ENCODE measurements at places on chromosomes 7 and 10.
A peak's percentile ranks its signal among the peaks of the same experiment; 100 is the strongest.

- no peak for DNase-seq
These were observed 127.1 kb upstream of the AOAH start for GRCh38 chr7:36851382-36851781.

DNA sequence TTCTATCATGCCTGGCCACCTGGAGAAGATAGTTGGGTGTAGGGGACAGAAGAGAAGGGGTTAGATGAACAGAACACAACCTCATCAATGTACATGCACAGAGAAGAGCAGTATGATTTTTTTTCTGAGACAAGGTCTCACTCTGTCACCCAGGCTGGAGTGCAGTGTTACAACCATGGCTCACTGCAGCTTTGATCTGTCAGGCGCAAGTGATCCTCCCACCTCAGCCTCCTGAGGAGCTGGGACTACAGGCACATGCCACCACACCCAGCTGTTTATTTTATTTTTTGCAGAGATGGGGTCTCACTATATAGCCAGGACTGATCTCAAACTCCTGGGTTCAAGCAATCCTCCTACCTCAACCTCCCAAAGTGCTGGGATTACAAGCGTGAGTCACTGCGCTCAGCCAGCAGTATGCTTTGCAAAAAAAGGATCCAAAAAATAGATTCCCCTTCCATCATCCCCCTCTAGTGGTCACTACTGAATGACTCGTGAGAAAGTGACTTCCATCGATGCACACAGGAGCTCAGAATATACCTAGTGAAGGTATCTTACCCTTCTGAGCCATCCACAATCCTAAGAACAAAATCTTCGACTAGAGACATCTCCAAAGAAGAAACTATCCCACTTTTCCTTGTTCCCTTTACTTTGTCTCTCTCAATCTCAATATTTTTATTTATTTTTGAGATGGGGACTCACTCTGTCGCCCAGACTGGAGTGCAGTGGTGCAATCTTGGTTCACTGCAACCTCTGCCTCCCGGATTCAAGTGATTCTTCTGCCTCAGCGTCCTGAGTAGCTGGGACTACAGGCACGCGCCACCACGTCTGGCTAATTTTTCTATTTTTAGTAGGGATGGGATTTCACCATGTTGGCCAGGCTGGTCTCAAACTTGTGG lies 21.0 kb downstream of the ZCWPW1 start:
- no peak for DNase-seq

GRCh38 chr10:5890452-5890915 lies 441 bp downstream of the FBH1 start:
- no peak for DNase-seq

DNA sequence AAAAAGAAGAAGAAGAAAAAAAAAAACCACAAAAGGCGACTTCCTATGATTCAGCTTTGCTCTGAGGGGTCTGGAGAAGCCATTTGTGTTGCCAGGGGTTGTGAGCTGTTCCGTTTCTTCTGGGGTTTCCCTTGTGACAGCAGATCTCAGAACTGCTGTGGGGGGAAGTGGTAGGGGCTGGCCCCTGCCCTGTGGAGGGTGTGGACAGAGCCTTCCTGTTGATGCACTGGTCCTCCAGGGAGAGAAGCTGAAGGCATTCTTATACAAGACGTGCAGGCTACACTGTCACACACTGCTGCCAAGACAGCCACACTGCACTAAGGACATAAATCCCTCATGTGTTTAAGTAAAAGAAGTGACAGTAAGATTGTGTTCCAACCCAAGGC lies 17.3 kb upstream of the CSGALNACT2 start:
- DNase-seq: no peak

GRCh38 chr10:3385487-3385886 lies 212.9 kb upstream of the PITRM1 start:
- no peak for DNase-seq

DNA sequence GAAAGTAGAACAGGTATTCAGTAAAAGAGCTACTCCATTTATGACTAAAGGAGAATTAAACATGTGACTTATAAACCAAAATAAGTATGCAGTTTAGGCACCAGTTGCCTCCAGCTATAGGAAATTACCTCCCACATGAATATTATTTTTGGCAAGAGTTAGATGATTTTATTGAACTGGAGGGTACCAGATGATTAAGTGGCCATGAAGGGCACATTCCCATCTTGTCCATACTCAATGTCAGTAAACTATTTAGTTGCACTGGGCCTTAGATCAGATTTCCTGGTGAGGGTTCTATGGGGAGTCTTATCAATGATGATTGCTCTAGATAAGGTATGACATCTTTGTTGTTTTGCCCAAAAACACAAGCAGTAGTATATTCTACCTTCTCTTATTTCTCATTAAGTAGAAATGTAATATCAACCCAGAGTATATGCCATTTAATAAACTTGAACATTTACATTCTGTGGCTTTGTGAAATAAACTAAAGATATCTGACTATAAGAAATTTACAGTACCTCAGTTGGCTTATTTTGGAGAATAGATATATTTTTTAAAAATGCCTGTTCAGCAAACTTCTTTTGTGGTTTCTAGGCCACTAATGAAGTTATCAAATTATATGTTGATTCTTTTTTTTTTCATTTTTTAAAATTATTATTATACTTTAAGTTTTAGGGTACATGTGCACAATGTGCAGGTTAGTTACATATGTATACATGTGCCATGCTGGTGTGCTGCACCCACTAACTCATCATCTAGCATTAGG lies 145.3 kb downstream of the SEMA3A start:
- no peak for DNase-seq

GRCh38 chr7:105055621-105056020 lies 41.6 kb downstream of the KMT2E start:
- DNase-seq: no peak

DNA sequence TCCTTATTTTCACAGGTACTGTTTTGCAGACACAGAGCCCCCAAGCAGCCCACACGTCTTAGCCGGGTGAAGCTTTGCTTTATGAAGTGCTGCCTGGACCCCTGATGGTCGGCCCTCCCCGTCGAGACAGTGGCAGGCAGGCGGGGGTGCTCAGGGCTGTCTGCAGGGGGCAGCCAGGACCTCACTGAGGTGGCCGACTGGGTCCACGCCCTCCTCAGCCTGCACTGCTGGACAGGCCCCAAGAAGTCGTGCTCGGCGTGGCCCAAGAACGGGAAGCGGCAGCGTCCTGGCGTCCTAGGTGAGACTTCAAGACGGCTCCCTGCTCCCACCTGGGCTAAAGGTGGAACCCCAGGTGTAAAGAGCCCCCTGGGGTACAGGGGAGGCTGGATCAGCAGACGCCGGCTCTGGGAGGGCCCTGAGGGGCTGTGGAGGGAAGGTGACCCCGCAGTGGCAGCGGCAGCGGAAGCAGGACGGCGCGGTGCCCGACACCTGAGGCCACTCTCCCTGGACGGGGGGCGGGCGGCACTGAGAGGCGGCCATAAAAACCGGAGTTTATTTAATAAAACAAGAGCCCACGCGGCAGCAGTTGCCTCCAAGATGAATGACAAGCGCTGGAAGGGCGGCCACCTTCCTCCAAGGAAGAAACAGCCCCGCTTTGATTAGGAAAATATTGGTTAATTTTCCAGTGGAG lies 179.4 kb downstream of the ELFN1 start:
- no peak for DNase-seq

DNA sequence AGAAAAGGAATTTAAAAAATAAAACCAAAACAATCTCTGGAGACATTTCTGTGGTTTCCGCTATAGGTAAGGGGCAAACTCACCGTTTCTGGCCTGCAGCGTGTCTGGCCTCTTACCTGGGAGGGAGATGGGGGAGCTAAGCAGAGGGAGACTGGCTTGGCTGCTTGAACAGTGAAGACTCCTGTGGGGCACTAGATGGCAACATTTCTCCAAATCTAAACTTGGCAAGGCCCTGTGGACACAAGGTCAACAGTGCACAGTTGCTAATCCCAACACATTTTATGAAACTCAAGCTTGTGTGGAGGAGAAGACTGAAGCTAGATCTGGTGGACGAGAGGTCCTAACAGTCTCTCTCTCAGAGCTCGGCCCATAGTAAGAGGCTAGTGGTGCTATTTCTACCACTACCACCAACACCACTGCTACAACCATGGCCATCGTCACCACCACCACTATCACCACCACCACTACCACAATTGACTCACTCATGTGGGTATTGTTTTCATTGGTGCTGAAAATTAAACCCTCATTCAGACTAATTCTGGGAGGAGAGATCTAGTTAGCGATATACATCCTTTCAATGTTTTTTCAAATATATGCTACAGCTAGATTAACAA lies 28.4 kb upstream of the CDHR3 start:
- DNase-seq: no peak

DNA sequence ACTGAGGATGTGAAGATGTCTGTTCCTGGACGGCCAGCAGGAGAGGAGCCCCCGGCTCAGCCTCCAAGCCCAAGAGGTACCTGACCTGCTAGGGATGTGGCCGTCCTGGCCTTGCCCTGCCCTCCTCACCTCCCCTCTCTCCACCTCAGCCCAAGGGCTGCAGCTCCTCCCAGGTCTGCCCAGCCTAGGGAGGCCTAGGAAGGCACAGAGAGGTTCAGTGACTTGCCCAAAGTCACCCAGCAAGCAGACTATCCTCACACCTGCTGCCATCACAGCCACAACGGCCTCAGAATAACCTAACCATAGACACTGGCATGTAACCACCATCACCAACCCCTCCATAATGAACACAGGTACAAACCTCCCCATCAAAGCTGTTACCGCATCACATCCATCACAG lies 38.7 kb upstream of the LRRC18 start:
- DNase-seq: no peak

- no peak for DNase-seq
These were observed 47.0 kb upstream of the CDK1 start for GRCh38 chr10:60731134-60731885.

DNA sequence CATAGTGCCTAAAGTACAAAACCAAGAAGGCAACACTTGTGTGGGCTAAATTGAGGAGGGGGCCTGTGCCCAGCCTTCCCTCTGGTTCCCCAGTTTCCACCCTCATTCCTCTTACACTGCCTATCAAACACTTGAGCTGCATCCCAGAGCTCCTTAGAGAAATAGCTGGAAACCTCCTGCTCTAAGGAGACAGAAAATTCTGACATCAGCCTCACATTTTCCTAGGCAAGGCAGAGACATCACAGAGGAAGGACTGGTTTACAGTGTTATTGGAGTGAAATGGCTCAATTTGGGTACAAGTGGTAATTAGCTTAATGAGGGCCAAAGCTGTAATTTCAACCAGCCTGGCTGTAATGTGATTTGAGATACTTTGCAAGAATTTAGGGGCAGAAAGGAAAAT lies 192.3 kb upstream of the AOAH start:
- DNase-seq: no peak

DNA sequence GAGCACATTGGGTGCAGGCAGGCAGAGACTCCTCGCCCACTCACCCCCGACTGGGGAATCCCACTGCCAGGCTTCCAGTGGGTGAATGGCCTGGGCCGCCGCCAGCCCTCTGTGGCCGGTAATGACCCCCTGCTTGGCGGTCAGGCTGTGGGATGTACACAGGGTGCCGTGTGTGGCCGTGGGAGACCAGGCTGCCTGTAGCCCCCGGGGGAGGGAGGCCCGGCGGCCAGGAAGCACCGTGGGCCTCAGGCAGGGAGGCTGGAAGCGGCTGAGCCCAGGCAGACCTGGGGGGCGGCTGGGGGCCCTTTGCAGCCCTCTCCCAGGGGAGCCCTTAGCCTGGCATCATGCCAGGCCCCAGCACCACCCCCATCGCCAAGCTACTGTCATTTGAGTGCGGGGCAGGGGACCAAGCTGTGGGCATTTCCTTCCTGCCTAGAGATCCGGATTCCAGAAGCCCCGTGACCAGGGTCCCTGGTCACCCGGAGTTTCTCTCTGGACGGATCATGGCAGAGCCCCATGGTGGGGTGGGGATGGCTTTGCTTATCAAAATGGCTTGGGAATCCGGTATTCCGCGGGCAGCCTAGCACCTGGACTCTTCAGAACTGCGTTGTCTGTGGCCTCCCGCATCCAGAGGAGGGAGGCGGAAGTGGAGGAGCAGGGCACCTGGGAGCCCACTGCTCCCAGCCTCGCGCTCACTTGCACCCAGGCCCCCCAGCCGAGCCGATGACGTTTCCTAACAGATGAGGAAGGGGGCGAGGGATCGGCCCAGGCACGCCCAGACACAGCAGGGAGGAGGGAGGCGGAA lies 1.1 kb downstream of the TTYH3 start:
- DNase-seq: no peak

DNA sequence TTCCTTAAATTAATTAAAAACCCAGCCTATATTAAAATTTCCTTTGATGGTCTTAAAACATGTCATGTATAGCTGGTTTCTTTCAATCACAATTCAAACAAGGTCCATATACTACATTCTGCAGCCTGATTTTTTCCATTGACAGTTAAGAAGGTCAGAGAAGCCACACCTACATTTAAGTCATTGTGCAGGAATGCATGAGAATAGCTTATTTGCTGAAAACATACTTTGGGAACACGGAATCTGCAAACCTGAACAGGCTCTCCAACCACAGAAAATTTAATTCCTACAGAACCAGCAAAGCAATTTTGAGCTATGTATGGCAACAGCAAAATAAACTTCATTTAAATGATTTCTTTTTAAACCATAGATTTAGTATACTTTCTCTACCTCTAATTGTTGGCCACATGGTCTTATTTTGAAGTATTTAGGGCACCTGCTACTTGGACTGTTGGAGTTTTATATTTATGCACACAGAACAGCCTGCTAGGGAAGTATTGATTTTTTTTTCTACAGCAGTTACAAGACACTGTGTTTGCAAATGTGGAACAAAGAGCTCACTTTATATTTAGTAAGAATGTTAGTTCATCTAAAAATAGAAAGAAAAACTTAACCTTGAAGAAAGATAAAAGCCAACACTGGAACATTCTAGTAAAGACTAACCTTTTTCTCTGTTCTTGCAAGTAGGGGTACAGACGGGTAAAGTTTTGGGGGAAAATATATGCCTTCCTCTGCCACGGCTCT lies 240.9 kb upstream of the IMMP2L start:
- DNase-seq: no peak

DNA sequence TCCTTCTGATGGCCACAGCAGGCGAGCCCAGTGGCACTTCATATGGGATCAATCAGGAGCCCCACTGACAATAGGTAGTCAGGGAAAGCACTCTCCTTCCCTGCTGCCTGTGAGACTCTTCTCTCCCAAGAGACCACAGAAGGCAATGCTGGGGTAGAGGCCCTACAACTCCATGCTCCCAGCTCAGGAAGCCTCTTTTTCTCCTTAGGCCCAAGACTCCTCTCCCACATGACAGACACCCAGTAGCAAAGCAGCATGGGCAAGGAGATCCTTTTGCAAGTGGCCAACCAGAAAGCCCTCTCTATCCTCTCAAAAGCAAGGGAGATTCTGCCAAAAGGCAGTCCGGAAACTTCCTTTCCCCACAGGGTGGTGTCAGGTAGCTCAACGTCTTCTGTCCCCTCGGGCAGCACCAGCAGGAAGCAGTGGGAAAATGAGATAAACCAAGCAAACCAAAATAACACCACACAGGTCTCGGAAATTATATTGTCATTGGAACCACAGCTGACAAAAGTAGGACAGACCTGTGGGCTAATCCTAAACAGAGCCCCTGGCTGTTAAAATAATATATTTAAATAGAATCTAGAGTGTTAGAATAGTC lies 172.7 kb upstream of the GDF10 start:
- no peak for DNase-seq

GRCh38 chr10:133278577-133279265 lies 2.1 kb upstream of the ADAM8 start:
- DNase-seq: peak; percentile 44

Measured in esophagus squamous epithelium (tissue), 5 donors.